T47D (cell line): ENCODE measurements at places on chromosomes 12 and 14.
A peak's percentile ranks its signal among the peaks of the same experiment; 100 is the strongest.

- no peak for DNase-seq
Observed at GRCh38 chr12:132470397-132470796, 19.6 kb upstream of the FBRSL1 start.

GRCh38 chr14:53599221-53599945 is 357.2 kb downstream of the BMP4 start:
- DNase-seq: no peak

GRCh38 chr14:30410986-30411385 is 148.0 kb upstream of the G2E3 start:
- no peak for DNase-seq

GRCh38 chr12:124837958-124838803 is 25.5 kb downstream of the SCARB1 start:
- peak; percentile 84 for DNase-seq

GRCh38 chr12:92619026-92619425 is 83.8 kb upstream of the PLEKHG7 start:
- DNase-seq: no peak

DNA sequence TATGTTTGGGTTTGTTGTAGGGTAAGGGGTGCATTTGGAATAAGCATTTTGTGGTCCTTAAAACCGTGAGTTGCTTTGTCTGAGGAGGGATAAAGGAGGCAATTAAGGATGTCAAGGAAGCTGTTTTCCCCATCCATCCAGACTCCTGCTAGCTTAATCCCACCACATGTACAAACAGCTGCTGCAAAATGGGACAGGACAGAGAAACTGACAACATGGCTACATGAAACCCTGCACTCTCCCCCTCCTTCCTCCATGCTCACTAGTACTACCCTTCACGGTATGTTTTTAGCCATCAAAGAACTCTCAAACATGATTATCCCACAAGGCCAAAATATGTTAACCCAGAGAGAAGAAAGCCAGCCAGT is 20.6 kb downstream of the ST8SIA1 start:
- no peak for DNase-seq

- peak; percentile 93 for DNase-seq
Observed at GRCh38 chr12:92543359-92543758, 159.4 kb upstream of the PLEKHG7 start.

DNA sequence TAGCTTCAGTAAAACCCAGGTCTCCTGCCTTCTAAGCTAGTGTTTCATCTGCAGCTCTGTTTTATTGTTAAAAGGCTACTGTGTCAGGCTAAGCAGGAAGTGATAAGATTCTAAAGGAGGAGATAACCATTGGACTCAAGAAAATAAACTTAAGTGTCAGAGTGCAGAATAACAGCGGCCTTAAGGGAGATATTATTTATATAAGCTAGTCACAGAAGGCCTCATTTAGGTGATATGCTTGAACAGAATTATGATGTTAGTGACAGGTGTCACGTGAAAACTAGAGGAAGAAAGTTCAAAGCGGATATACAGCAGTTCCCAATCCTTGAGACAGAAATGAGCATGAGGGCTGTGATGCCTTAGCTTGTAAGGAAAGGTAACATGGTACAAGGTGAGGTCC is 373.4 kb downstream of the FOXG1 start:
- no peak for DNase-seq

GRCh38 chr12:79141776-79142175 is 277.2 kb downstream of the SYT1 start:
- no peak for DNase-seq

DNA sequence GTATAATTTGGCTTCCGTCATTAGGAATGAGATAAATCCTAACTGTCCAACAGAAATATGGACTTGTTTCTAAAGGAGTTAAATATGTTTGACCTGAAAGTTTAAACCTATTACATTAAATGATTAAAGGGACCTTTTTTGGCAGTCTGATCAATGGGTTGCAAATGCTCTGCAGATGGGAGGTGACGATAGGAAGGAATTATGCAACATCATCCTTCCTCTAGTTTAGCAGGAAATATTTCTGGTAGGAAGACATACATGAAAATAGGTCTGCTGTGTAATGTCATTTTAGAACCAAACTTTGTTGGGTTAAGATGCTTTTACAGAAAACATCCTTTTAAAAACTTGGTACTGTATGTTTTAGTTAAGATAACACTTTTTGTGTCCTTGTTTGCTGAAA is 2.6 kb downstream of the LRRC10 start:
- DNase-seq: peak; percentile 17

- no peak for DNase-seq
Observed at GRCh38 chr14:82410064-82410463, 876.4 kb upstream of the SEL1L start.

DNA sequence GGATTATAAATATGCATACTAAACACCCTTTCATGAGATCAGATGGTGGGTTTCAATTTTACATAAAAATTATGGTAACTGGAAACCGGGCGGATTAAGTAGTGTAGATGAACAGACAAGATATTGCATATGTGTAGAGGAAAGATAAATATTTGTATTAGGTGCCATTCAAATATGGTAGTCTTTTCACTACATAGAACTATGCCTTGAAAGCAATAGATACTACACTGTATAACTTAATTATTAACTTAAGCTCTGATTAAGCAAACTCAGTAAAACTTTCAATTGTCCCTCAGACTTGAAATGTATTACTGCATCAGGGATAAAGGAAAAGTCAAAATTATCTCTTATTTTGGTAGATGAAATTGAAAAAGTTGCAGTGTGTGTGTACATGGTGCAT is 1.9 kb downstream of the PTPN21 start:
- no peak for DNase-seq

DNA sequence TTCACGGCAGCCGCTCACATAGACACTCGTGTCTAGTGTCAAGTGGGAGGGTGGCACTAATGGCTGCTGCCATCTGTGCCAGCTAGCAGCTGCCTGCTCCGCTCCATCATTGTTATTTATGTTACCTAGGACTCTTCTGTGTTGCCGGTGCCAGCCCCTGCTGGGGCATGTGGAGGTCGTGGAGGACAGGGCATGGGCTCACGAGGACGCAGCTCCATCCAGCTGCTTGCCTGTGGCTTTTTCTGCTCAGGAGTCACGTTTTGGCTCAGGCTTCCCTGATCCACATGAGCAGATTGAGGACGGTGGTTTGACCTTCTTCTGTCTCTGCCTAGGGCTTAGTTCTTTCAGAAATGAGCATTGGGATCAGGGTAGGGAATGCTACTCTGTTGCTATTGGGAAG is 31.2 kb downstream of the TPCN1 start:
- DNase-seq: no peak

DNA sequence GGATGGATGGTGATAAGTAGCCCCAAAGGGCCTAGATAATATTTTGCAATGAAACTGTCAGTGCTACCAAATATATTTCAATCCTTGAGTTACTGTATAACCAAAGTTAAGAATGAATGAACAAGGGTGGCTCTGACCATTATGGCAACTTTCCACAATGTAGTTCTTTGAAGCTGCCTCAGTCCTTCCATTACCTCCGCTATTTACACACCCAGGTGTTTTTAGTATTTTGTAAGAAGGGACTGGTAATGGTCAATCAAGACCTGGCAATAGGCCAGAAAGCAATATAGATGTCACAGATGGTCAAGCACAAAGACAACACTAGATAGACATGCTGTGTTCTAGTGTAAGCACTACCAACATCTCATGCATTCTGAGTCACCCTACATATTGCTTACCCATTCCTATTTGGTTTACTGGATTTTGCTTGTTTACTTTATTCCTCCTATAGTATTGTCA is 16.3 kb downstream of the DUSP16 start:
- no peak for DNase-seq

DNA sequence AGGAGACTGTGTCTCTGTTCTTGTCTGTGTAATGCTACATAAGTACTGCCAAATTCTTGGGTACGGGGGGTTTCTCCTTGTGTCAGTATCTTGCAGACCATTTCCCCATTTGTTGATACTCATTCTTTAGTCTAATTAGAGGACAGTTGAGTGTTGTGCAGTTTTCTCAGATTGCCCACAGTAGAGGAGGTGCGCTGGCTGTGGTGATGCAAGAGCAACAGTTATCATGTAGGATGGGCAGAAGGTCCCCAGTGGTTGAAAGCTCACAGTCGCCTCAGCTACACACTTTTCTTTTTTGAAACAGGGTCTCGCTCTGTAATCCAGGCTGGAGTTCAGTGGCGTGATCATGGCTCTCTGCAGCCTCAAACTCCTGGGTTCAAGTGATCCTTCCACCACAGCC is 37.8 kb upstream of the ATP2A2 start:
- DNase-seq: no peak

- peak; percentile 61 for DNase-seq
Observed at GRCh38 chr14:52553671-52554575, 1.3 kb downstream of the GPR137C start.

DNA sequence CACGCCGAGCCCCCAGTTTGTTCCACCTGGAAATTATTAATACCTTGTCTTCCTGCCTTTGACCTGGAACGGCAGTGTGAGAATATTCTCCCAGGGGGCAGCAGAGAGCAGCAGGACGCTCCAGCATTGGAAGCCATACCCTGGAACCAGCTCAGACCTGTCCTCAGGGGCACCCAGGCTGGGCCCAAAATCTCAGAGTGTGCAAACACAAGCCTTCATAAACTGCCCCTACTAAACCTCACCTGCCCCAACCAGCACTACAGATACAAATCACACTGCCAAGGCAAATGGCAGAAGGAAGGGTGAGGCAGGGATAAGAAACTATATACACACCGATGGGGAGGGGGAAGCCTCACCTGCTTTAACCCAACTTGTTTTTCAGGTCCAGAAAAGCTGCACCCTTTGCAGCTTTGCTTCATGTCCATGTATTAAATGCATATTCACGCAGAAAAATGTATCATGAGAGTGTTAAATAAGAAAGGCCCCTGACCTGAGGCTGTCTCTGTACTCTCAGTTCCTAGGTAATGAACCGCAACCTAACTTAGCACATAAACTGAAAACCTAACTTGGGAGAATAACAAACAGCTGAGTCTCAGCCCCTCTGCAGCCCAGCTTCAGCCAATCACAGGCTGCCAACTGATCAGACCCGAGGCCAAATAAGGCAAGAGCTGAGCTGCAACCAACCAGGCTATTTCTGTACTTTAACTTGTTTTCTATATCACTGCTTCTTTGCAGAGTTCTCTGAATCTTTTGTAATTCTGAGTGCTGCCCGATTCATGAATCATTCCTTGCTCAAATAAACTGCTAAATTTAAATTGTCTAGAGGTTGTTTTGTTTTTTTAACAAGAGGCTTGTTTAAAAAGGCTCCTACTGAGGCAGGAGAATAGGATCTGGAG is 130.1 kb downstream of the SPTSSA start:
- peak; percentile 36 for DNase-seq

GRCh38 chr14:25436288-25436875 is 386.4 kb upstream of the STXBP6 start:
- DNase-seq: no peak

DNA sequence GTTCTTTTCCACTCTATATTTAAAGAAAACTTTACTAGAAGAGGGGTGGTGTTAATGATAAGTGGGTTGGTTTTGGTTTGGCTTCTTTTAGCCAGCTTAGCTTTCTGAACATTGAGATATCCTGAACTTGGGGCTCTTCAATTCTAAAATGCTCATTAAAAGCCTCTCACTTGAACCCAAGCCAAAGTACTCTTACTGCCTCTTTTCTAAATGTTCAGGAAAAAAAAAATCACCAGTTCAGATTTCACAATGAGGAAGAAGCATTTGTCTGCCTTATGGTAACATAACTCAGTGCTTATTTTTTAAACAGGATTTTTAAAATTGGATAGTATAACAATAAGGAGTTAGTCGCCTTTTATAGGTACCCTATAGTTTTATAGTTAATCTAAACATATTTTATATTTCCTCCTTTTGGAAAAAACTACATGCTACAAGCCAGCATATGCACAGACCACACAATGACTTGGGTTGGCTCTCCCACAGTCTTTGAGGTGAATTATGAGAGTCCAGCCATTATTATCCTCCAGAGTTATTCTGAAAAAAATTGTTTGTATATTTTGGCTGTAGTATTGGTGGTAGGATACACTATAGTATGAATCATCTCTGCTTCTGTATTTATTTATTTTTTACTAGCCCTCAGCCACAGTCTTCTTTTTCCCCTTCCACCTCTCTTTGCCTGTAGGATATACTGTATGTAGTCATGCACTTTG is 195.5 kb upstream of the TMPO start:
- DNase-seq: no peak

GRCh38 chr14:59026081-59026480 is 162.4 kb upstream of the DAAM1 start:
- no peak for DNase-seq

DNA sequence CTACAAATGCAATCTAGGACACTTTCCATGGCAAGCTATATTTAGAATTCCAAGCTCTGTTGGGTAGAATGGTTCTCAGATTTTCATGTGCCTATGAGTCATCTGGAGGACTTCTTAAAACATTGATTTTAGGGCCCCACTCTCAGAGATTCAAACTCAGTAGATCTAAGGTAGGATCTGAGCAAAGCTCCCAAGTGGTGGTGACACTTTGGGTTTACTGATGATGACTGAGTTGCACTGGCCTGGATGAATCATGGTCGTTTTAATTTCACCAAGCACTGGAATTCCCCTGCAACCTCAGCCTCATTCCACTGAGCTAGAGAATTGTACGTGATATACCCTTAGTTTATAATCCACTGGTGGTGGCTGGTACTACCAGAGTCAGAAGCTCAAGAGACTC is 86.5 kb downstream of the PPM1H start:
- no peak for DNase-seq

- DNase-seq: no peak
Observed at GRCh38 chr14:99270458-99271220, 1.4 kb downstream of the BCL11B start.

DNA sequence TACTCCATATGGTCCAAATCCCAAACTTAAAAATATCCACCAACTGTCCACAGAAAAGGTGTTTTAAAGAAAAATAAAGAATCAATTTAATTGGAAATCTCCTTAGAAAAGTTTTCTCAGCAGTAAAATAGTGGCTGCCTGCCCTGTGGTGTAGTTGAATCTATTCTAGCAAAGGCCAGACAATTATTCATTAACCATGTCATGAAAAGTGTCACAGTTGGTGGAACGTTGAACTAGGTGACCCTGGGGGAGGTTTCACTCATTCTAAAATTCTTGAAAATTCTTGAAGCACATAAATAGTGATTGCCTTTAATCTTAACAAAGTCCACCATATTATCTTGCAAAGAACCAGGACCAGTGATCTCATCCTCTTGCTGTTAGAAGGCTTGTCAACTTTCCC is 78.4 kb upstream of the GZMB start:
- DNase-seq: no peak
